Stimulated activated CD4-positive, alpha-beta T cell treated with anti-CD3 and anti-CD28 coated beads, Interleukin-4, amount 100 ng/mL, for 4 hours (primary cell): ENCODE measurements at places on chromosomes 5 and 9.

- peak; percentile 74 for DNase-seq
Observed at GRCh38 chr9:4339357-4339756, 39.5 kb upstream of the GLIS3 start.

DNA sequence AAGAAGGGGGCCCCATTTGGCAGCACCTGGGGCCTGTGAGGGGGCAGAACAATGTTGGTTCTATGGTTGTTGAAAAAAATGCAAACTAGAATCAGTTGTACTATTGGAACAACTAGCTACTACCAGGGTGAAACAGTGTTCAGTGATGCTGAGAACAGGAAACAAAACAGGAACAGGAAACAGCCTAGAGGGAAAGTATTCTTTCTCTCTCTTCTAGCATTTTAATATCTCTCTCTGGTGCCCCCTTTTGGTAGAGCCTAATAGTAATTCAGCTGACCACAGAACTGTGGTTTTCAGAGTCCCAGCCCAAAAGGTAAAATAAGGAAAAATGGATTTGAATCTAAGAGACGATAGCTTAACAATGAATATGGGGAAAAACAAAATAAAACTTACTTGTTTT, 138.0 kb upstream of the KCNN2 start:
- DNase-seq = no peak

DNA sequence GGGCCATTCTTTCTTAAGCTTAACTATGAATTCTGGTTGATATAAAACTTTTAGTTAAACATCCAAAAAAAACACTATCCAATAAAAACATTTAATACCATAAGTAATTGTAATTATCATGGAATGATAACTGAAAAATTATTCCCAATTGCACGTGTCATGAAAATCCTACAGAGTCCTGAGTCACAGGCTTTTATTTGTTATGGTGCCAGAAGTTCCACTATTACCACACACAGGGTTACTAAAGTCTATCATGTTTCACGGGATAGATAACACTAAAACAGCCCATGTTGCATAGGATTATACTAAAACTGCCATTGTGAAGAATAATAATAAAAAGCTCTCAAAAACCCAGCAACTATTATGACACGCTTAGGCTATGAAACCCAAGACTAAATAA, 1381.8 kb downstream of the EFNA5 start:
- no peak for DNase-seq

DNA sequence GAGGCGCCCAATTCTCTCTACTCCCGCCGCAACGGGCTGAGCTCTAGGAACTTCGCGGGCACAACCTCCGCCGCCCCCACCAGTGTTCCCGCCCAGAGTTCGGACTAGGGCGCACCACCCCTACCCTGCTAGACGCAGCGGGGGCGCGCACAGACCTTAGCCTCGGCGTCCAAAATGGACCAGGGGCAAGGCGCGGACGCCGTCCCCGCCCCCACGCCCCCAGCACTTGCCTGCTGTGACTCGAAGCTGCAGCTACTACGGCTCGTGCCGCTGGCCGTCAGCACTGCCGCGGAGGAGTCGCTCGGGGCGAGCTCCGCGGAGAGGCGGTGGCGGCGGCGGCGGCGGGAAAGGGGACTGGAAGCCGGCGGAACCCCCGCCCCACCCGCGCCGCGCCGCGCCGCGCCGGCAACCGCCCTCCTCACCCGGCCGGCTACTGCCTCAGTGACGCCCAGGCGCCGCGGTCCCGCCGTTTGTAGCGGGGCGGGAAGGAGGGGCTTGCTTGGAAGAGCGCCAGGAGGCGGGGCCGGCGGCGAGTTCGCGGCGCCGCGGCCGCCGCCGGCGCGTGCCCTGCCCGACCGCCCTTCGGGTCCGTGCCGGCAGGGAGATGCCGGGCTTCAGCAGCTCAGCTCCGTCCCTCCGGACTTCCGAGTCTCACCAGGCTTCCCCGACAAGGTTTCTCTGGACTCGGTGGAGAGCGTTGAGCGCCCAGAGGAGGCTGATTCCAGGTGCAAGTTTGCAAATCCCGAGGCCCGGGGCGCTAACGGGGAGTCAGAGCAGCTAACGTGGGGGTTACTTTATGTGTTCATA, 4.5 kb downstream of the ELAVL2 start:
- DNase-seq = no peak

DNA sequence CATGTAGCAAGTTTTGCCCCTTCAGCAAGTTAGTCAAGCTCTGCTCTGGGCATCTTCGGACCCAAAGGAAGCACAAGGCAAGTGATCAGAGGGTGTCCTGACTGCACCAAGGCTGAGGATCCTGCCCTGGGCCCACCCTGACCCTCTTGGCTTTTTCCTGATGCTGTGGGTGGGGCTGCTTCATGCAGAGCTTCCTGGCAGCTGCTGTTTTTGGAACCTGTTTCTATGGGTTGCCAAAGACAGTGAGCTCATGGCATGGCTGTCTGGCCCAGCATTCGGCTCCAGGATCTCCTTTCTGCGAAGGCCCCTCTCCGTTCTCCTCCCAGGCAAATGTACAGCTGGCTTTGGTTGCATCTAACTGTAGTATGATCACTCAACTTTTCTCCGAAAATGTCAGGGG, 497.9 kb downstream of the ARHGEF28 start:
- no peak for DNase-seq

DNA sequence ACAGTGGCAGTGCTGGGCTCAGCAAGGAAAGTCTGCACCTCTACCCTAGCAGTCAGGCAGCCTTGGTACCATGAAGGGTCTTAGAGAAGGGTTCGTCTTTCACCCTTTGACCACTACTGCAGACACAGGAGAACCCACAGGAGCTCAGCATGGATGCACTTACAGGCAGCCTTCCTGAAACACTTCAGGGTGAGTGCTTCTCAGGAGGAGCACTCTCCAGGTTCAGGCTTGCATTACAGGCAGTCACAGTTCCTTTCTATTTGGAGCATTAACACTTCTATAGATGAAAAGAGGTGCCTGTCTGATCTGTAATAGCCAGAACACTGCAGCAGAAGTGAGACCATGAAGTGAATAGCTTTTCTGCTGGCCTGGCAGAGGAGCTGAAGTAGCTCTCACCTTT, 8.7 kb upstream of the CYLC2 start:
- no peak for DNase-seq

- DNase-seq = no peak
Observed at GRCh38 chr5:44862808-44863207, 54.1 kb downstream of the MRPS30 start.
